ENCODE measurements at places on chromosomes 5 and 9.

GRCh38 chr5:56851258-56851941 lies 36.1 kb downstream of the MAP3K1 start:
- no peaks in the 10 kb centered on the region for H3K27me3 ChIP-seq
- no peaks in the 10 kb centered on the region for H3K36me3 ChIP-seq
- no peak overlapping the region for H3K4me3 ChIP-seq
- H3K27ac ChIP-seq = no peak overlapping the region
- peaks cover 5% of the 10 kb centered on the region for H3K4me1 ChIP-seq

- no peak for DNase-seq
- no peaks in the 10 kb centered on the region for H3K27me3 ChIP-seq
- no peak within 1 kb of the TSS for H3K4me3 ChIP-seq
- H3K27ac ChIP-seq = no peak within 1 kb of the TSS
- no peaks in the 10 kb centered on the region for H3K36me3 ChIP-seq
- H3K4me1 ChIP-seq = peaks cover 9% of the 10 kb centered on the region
These were observed at the start of gene CTXN3 for GRCh38 chr5:127649018-127649439. Gene CTXN3, plus strand, starts transcription at chr5:127649082. Its CDS starts 8,440 bp downstream, at chr5:127657522.

DNA sequence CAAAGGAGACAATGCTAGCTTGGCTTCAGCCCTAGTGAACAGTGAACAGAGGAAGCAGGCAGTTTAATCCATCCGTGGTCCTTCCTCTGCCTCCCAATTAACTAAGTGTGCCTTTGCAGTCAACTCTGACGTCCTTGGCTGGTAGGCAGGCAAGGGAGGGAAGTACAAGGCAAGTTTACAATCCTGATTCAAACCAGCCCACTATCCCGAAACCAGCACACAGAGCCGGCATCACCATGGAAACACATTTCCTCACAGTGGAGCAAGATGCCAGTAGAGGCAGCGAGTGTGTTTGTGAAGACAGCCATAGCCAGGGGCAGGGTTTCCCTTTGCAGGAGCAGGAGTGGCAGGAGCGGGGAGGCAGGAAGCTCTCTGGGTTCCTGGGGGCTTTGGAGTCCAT lies 73.9 kb downstream of the GOLPH3 start:
- H3K36me3 ChIP-seq = peaks cover 55% of the 10 kb centered on the region
- peak overlapping the region; percentile 74 for H3K27ac ChIP-seq
- H3K4me1 ChIP-seq = peaks cover 13% of the 10 kb centered on the region
- no peaks in the 10 kb centered on the region for H3K27me3 ChIP-seq
- DNase-seq = peak; percentile 35

GRCh38 chr5:10524376-10525123 lies 39.3 kb upstream of the ANKRD33B start:
- H3K4me3 ChIP-seq = no peak overlapping the region
- peaks cover 2% of the 10 kb centered on the region for H3K27me3 ChIP-seq
- H3K27ac ChIP-seq = no peak overlapping the region
- no peaks in the 10 kb centered on the region for H3K36me3 ChIP-seq
- DNase-seq = peak; percentile 63

GRCh38 chr5:33261305-33261704 lies 179.5 kb upstream of the TARS1 start:
- H3K36me3 ChIP-seq = no peaks in the 10 kb centered on the region
- H3K27me3 ChIP-seq = no peaks in the 10 kb centered on the region
- no peak for DNase-seq

DNA sequence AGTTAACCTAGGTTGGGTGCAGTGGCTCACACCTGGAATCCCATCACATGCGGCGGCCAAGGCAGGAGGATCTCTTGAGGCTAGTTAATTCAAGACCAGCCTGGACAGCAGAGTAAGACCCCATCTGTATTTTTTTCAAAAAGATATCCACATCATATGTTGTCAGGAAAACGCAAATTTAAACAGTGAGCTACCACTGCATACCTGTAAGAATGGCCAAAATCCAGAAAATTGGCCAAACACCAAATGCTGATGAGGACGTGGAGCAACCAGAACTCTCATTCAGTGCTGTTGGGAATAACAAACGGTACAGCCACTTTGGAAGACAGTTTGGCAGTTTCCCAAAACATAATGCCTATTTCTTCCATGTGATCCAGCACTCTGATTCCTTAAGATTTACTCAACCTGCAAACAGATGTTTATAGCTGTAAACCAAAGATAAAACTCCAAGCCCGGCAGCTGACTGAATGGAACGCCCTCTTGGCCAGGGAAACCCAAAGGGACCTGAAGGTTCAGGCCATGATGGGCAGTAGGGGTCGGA lies 12.4 kb downstream of the CEL start:
- no peak for DNase-seq
- H3K4me3 ChIP-seq = no peak overlapping the region
- H3K36me3 ChIP-seq = peaks cover 5% of the 10 kb centered on the region

DNA sequence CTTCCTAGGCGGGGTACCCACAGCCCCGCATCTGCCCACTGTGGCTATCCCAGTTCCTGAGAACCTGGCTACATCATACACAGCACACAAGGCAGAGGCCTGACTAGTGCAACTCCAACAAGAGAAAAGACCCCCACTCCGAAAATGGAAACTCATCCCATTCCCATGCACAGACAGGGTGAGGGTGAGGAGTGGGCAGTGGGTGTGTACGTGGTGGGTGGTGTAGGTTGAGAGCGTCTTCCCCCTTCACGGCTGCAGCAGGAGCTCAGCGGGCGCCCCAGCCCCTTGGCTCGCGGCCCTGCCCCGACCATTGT lies 501 bp upstream of the MAP1B start:
- H3K36me3 ChIP-seq = no peaks in the 10 kb centered on the region
- peak overlapping the region; percentile 45 for H3K27ac ChIP-seq
- H3K27me3 ChIP-seq = peaks cover 14% of the 10 kb centered on the region
- H3K4me3 ChIP-seq = peak overlapping the region; percentile 53
- H3K4me1 ChIP-seq = peaks cover 15% of the 10 kb centered on the region

- no peaks in the 10 kb centered on the region for H3K27me3 ChIP-seq
- no peaks in the 10 kb centered on the region for H3K36me3 ChIP-seq
- no peak overlapping the region for H3K4me3 ChIP-seq
- no peak overlapping the region for H3K27ac ChIP-seq
- H3K4me1 ChIP-seq = peaks cover 6% of the 10 kb centered on the region
These were observed 72.1 kb upstream of the HSPB3 start for GRCh38 chr5:54383225-54383901.

DNA sequence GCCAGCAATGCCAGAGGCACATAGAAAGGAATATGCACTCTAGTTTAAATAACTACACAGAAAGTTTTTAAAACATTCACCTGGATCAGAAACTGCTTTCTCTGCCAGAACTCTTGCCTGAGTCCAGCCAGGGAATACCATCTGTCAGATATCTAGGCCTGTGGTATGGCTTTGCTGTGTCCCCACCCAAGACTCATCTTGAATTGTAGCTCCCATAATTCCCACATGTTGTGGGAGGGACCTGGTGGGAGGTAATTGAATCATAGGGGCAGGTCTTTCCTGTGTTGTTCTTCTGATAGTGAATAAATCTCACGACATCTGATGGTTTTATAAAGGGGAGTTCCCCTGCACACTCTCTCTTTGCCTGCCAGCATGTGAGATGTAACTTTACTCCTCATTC lies 41.5 kb upstream of the KCNV2 start:
- no peak for DNase-seq
- no peaks in the 10 kb centered on the region for H3K27me3 ChIP-seq
- no peak overlapping the region for H3K4me3 ChIP-seq
- no peak overlapping the region for H3K27ac ChIP-seq

DNA sequence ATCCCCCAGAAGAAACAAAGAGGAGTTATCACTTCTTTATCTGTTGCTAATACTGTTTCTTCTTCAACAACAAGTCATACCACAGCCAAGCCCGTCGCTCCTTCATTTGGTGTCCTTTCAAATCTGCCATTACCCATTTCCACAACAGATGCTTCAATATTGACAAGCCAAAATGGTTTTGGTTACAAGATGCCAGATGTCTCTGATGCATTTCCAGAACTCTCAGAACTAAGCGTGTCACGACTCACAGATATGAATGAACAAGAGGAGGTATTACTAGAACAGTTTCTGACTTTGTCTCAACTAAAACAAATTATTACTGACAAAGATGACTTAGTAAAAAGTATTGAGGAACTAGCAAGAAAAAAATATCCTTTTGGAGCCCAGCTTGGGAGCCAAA lies 16.0 kb upstream of the HAND1 start:
- peaks cover 51% of the 10 kb centered on the region for H3K27me3 ChIP-seq
- H3K36me3 ChIP-seq = no peaks in the 10 kb centered on the region
- no peaks in the 10 kb centered on the region for H3K4me1 ChIP-seq
- DNase-seq = no peak
